CD4-positive, alpha-beta T cell treated with Interferon gamma for 1 hour (primary cell): ENCODE measurements at places on chromosomes 1 and 21.

DNA sequence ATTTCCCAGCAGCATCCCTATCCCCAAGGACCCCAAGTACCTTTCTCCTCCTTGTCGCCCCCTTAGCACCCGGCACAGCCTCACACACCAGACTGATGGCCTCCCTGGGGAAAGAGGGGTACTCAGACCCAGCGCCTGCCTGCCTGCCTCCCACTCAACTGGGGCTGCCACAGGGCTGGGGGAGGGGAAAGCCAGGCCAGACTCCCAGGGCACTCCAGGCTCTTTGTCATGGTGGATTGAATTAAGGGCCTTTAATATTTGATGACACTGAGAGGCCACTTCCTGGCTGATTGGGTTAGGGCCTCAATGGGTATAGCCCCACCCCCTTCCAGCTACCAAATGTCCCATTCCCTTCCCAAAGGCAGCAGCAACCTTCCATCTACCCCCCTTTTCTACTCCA, 1.8 kb downstream of the SHC1 start:
- DNase-seq = no peak

GRCh38 chr1:23424293-23425192, at the start of gene TCEA3:
Gene TCEA3, minus strand, starts transcription at chr1:23424748. Its CDS starts 115 bp downstream, at chr1:23424633.
- peak; percentile 19 for DNase-seq

DNA sequence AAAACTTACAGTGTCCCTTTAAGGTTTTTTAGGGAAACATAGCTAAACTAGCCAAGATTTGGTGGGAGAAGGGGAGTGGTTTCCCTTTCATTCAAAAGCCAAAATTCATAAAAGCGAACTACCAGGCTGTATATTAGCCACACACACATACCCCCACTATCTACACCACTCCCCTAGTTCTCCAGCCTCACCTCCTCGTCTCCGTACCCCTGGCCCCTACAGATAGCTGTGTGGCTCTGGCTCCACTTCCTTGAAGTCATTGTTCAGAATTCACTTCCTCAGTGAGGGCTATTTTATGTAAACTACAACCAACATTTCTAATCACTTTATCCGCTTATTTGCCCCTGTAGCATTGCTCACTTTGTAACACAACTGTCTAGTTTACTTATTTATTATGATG, 5.3 kb upstream of the DPH5 start:
- DNase-seq = no peak

DNA sequence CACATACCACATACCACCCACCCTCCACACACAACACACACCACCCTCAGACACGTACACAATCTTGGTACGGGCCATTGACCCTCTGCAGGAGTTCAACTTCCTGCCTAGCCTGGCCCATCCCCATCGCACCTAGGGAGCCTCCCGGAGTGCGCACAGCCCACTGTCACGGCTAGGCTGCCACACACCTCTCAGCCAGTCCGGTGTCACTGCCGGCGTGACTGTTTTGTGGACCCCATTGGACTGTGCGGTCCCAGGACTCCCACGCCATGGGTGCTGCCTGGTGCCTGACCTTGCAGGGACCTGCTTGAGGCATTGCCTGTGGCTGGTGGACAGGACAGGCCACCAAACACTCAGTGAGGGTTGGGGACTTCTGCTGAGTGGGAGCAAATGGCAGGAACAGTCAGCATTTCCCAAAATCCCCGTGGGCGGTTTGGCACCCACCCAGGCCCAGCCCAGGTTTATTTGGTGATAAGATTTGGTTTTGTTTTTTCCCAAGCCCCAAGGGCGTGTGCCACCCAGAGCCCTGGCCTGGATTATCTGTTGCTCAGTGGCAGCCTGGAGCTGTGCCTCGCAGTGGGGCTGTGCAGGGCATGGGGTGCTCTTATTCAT, 27.7 kb downstream of the RAB7B start:
- DNase-seq = no peak

DNA sequence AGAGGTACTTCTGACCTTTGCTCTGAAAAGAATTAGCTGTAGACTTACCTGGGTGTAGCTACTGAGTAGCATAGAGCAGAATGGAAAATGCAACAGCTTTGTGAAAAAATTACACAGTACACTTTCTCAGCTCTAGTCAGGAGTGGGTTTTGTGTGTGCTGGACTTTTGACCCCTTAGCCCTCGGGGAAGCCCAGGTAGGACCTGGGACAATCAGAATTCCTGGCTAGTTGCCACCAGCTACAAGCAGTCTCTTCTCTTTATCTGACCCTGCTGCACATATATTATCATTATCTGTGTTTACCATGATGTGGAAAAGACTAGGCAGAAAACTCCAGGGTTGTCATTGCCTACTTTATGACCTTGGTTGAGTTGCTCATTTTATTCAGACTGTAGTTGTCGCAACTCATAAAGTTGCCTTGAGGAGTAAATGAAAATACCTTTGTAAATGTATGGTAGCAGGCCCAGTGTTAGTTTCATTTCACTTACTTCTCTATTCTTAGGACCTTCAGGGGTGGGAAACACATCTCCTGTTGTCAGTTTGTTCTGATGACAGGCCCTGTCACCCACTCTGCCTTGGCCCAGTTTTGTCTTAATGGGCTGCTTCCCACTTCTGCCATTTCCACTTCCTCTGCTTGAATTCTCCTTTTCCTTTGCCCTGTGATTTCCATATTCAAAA, 5.4 kb downstream of the NEK7 start:
- peak; percentile 15 for DNase-seq

- DNase-seq = no peak
These were observed 70.8 kb upstream of the PRKACB start for GRCh38 chr1:84073266-84073665.

- DNase-seq = no peak
These were observed 4.2 kb downstream of the GOLPH3L start for GRCh38 chr1:150692720-150693119.

DNA sequence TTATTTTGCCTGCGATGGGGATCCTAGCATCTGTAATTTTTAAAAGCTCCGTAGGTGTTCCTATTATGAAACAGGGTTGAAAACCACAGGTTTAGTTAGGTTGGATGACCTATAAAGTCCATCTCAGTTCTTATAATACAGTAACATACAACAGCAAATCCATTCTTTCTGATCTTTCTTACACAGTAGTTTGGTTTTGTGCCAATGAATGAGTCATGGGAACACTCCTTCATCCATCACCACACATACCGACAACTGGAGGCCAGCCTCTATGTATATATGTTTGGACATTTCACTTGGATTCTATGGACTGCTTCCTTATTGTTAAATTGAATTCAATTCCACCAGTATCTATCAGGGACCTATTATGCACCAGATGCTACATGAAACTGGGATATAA, 118.4 kb upstream of the L1TD1 start:
- DNase-seq = no peak

- no peak for DNase-seq
These were observed 45.9 kb upstream of the ARTN start for GRCh38 chr1:43887748-43888147.

GRCh38 chr1:201561601-201562000, 22.7 kb downstream of the NAV1 start:
- no peak for DNase-seq

GRCh38 chr1:78370356-78370755, 120.4 kb upstream of the PTGFR start:
- DNase-seq = no peak

DNA sequence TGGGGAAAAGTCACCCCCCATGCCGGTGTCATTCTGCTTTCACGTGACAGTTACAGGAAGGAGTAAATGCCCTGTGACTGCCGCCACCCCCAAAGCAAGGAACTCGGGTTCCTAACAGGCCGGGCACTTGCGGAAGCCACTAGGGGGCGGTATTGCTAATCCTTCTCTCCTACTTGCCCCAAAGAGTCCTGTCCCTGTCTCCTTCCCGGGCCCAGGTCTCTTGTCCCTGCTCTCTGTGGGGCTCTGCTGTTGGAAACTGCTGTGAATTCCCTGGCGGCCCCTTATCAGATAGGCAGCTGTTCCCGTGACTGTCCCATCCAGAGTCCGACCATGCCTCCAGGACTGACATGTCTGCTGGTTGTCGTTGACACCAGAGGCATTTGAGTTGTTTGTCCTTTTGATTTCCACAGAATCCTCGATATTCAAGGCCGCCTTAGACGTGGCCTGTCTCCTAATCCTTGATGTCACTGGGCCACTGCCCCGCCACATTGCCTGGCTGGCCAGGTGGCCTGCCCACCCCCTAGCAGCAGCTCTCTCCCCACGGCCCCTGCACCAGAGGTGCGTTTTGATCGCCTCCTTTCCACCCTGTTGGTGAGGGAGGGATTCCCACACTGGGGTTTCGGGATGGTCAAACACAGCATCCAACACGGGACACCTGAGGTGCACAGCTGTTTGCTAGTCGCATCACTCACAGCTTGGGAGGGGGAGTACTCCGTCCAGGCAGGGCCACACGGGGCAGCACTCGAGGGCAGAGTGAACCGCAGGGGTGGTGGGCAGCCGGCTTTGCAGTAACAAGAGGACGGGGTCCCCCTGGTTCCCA, 37.3 kb downstream of the CHAF1B start:
- peak; percentile 8 for DNase-seq

DNA sequence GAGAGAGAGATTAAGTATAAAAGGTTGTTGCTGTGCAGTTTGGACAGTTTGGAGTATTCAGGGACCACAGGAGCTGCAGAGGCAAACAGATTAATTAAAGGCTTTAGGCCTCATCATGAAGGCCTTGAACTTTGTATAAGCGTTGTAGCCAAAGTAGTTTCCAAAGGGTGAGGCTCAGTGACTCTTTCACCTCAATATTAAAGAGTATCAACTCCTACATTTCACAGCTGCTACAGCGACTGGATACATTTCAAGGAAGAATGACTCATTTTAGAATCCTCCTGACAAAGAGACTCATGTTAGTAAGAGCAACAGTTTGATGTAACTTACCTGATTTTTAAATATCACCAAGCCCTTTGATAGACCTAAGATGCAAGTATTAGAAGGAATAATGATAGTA, 355.5 kb downstream of the HLX start:
- no peak for DNase-seq

DNA sequence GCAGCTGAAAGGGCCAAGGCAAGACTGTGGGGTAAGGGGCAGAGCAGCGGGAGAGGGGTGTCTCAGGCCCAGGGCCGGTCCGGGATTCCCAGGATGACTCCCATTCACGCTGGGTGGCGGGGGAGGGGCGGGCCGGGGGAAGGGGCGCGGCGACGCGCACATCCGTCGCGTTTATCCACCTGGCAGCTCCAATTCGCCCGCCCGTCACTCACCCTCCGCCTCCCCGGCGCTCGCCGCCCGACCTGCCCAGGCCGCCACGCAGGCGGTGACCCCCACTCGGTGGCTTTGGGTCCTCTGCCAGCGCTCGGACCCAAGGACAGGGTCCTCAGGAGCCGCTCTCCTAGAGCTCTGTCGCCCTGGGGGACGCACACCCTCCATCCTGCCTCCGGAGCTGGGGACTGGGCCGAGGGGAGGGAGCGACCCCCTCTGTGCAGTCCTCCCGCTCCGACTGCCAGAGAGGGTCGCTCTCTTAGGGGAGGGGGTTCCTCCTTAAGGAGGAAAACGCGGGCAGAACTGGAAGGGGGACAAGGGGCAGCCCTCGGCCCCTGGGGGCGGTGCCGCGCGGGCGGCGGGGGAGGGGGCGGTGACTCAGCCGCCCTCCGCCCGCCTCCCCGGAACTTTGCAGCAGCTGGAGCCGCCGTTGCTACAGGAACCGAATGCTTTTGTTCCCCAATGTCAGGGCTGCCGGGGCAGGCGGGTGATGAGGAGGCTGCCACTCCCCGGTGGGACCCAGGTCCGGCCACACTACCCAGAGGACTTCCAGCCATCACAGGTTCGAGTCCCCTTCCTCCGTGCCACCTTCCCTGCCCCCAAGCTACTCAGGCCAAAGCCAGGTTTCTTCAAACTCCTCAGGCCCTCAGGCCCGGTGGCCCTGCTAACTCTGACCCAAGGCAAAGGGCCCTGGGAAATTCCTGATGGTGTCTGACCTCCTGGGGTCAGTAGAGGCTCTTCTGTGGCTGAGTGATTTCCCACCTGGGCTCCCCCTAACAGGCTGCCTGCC, 3.4 kb downstream of the ADGRB2 start:
- peak; percentile 78 for DNase-seq

DNA sequence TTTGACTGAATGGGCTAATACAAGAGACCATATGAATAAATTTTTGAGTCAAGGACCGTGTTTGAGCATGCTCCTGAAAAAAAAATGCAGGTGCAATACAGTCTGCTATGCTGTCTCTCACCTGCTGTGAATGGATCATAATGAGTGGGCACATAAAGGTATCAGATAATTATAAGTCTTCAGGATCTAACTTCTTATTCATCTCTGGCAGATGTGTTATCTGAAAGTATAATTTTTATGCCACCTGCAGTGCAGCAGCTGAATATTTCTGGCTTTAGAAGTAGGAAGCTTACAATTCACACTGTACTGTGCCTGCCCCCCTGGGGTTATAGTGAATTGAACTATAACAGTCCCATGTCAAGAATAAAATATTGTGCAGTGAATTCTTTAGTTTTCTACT, 333.3 kb downstream of the MRPL39 start:
- no peak for DNase-seq

GRCh38 chr1:1157033-1157365, 16.7 kb upstream of the TTLL10 start:
- DNase-seq = no peak

DNA sequence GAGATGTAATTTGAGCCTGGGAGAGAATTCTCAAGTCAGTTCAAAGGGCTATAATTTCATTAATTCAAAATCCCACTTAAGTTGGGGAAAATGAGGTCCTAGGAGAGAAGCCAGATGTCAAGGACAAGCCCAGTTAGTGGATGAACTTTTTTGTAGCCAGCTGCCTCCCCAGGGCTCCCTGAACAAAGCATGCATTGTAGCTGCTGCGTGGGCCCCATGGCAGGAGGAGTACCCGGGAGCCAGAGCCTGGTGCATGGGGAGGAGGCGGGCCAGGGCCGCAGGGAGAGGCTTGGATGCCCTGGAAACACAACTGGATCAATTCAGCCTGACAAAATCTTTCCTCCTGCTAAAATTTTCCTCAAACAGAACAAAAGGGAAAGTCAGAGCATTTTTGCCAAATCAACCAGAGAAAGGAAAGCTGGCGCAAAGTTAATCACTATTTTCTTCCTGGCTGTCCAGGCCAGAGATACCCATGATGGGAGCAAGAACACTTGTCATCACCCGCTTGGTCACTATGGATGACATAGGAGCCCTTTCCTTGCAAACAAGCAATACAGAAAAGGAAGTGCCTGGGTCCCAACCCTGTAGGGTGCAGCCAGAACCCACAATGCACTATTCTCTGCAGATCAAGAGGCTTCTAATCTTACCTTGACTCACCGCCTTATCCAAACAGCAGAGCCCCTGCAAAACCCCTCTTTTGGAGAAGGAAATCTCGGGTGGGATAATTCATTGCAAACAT, 248.1 kb upstream of the RAB4A start:
- DNase-seq = no peak

DNA sequence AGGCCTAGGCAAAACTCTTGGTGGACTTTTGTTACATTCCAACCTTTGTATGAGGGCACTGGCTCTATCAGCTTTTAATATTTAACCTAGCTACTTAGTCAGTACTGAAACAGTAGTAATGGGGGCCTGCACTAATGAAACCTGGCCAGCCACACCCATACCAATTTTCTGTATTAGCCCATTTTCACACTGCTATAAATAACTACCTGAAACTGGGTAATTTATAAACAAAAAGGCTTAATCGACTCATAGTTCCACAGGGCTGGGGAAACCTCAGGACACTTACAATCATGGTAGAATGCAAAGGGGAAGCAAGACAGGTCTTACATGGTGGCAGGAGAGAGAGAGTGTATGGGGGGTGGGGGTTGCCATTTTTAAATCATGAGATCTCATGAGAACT, 245.7 kb upstream of the RGS18 start:
- DNase-seq = no peak
